ENCODE measurements at places on chromosomes 1 and 21.

- no peak for DNase-seq
Measured at GRCh38 chr1:18010945-18011344, 96.7 kb upstream of the IGSF21 start.

DNA sequence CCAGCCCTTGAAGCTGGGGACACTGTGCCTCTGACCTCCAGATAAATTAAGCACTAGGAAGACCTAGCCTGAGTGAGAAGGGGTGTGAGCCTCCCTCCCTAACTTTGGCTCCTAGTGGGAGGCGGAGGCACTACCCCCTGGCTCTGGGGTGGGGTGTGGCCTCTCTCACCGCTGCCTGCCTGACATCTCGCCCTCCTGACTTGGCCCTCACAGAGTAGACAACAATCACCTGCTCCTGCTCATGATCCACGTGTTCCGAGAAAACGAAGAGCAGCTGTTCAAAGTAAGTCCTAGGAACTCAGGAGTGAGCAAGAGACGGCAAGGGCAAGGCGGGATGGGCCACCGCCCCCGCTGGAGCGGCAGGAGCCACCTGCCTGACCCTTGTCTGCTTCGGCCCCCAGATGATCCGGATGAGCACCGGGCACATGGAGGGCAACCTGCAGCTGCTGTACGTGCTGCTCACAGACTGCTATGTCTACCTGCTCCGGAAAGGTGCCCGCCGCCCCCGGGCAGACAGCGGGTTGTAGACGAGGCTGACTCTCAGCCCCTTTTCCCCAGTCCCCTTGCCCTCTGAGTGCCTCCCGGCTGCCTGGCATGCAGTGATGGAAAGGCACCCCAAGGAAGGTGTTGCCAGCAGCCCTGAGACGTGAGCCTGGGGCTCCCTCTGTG lies 8.1 kb upstream of the SLC25A34 start:
- no peak for DNase-seq

GRCh38 chr1:234320069-234320468 lies 53.2 kb upstream of the COA6 start:
- DNase-seq = no peak

DNA sequence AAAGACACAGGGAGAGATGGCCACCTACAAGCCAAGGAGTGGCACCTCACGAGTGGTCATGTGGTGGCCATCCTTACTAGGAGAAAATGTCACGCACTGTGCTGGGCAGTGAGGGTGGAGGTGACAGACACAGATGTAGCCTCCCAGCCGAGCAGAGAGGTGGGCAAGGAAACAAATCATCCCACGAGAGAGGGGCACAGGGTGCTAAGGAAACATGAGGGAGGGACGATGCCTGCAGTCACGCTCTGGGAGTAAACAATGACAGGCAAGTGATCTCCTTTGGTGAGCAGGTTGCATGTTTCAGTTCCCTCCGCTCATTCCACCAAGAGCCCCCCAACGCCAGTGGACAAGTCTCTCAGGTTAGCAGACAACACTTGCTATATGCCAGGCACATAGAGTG lies 65.8 kb downstream of the CD247 start:
- DNase-seq = no peak

- DNase-seq = no peak
Measured at GRCh38 chr1:204873176-204873575, 2.5 kb downstream of the NFASC start.

- no peak for DNase-seq
Measured at GRCh38 chr21:44756423-44757185, 45.0 kb downstream of the UBE2G2 start.

Measured in prostate gland (tissue), 2 donors.